ENCODE measurements at places on chromosomes 3 and 15. TPM values are rescaled to one million over a fixed set of nuclear protein-coding genes. Genes with fewer than 3 reads are reported as not detected.

The FBXW12 gene
- not detected for total RNA-seq

The MAGEL2 gene
- not detected for total RNA-seq

The C3orf85 gene
- total RNA-seq = not detected

The SNX33 gene
- 1.3 TPM for total RNA-seq

The TRIM42 gene
- total RNA-seq = not detected

The NPAP1 gene
- total RNA-seq = not detected

The FOXL2 gene
- total RNA-seq = not detected

The SLC27A2 gene
- 30.0 TPM for total RNA-seq

The ZNF148 gene
- 43.1 TPM for total RNA-seq

The ASB14 gene
- not detected for total RNA-seq

The SCAANT1 gene
- total RNA-seq = not detected

The CLDN18 gene
- total RNA-seq = not detected

The GPR15 gene
- 42.2 TPM for total RNA-seq

The A4GNT gene
- not detected for total RNA-seq

The CASR gene
- total RNA-seq = 0.02 TPM

The CLDN16 gene
- total RNA-seq = not detected

The P2RY12 gene
- not detected for total RNA-seq

The LCTL gene
- total RNA-seq = not detected

The PLA2G4E gene
- not detected for total RNA-seq

The MUSTN1 gene
- total RNA-seq = 1.4 TPM

The SH2D7 gene
- 0.11 TPM for total RNA-seq

The CPLX3 gene
- total RNA-seq = 0.25 TPM

The ZNF501 gene
- 1.9 TPM for total RNA-seq

The CD86 gene
- 12.4 TPM for total RNA-seq

The SRGAP3 gene
- total RNA-seq = 7.1 TPM

The THSD4 gene
- not detected for total RNA-seq

The PTPN9 gene
- 41.3 TPM for total RNA-seq

The RAF1 gene
- total RNA-seq = 93.0 TPM

The ADAMTS9 gene
- not detected for total RNA-seq

The LMAN1L gene
- 0.64 TPM for total RNA-seq

The FOXL2NB gene
- not detected for total RNA-seq

The TMEM212 gene
- total RNA-seq = not detected

The PARP15 gene
- 37.1 TPM for total RNA-seq

The MRPS25 gene
- total RNA-seq = 65.8 TPM

The SERINC4 gene
- total RNA-seq = 0.23 TPM

The FAM174B gene
- 4.3 TPM for total RNA-seq

The SENP5 gene
- 41.1 TPM for total RNA-seq

The VWA5B2 gene
- not detected for total RNA-seq

The CFAP100 gene
- total RNA-seq = not detected

The ANKRD63 gene
- total RNA-seq = not detected

The GOLGA8J gene
- not detected for total RNA-seq

The SLITRK3 gene
- total RNA-seq = not detected

The IL20RB gene
- 1.2 TPM for total RNA-seq

The CADPS gene
- not detected for total RNA-seq

The CCDC54 gene
- not detected for total RNA-seq

The CD200 gene
- 9.4 TPM for total RNA-seq

The ZNF80 gene
- total RNA-seq = 1.00 TPM

The LRRK1 gene
- 0.64 TPM for total RNA-seq

The PLS1 gene
- total RNA-seq = 5.5 TPM

The GCSAM gene
- 2.3 TPM for total RNA-seq

The SI gene
- total RNA-seq = not detected

The CTSH gene
- 80.6 TPM for total RNA-seq

The FNDC3B gene
- 18.4 TPM for total RNA-seq

The SNX22 gene
- total RNA-seq = 0.36 TPM

The CPNE9 gene
- total RNA-seq = 0.36 TPM

The FOXB1 gene
- 1.6 TPM for total RNA-seq

Measured in T-helper 2 cell treated with Interferon-gamma antibody and Interleukin-4, amounts not matched to agents 100 ng/mL and 5 ng/mL, for 36 hours (primary cell).